ENCODE measurements at places on chromosomes 3 and 15. TPM values are rescaled to one million over a fixed set of nuclear protein-coding genes. Genes with fewer than 3 reads are reported as not detected.

Gene ACP3
- not detected for total RNA-seq

DNA sequence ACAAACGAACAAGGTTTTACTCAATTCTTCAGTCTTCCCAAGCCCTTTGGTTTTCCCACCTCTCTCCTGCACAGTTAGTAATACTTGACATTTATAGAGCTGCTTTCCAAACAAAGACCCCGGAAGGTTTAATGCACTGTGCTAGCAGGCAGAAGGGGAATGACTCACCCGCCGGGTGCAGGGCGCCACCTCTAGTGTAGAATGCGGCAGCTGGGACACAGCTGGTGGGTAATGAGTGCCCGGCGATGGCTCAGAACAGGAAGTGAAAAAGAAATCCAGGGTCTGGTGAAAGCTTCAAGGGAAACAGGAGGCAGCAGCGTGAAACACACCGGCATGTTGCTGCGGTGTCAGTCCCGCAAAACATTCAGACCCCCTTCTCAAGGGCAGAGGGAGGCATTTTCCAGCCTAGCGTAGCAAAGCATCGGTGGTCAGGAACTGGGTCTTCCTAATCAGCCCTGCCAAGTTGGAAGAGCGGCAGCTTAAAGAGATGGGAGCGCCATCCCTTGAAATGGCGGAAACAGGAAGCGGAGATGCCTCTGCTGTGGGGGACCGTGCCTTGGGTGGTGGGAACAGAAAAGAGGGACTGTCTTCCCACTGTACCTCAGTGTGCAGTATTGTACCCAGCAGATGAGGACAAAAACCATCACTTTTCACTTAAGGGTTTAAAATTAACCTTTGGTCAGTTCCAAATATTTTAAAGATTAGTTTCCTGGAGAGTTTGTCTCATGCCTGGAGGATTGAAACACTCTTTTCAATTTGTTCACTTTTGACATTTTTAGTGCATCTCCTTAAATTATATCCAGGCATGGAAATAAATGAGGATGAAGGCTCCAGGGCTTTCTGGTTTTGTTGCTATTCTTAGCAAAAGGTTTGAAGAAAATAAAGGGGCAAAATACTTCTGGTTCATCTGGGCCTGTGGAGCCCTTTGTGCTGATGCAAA, 160.7 kb upstream of the MCTP2 start:
- DNase-seq = no peak

Gene RAB6B
- 0.37 TPM for total RNA-seq

GRCh38 chr3:9746330-9746729, 3.4 kb upstream of the OGG1 start:
- DNase-seq = no peak

Gene OPA1
- 29.9 TPM for total RNA-seq

DNA sequence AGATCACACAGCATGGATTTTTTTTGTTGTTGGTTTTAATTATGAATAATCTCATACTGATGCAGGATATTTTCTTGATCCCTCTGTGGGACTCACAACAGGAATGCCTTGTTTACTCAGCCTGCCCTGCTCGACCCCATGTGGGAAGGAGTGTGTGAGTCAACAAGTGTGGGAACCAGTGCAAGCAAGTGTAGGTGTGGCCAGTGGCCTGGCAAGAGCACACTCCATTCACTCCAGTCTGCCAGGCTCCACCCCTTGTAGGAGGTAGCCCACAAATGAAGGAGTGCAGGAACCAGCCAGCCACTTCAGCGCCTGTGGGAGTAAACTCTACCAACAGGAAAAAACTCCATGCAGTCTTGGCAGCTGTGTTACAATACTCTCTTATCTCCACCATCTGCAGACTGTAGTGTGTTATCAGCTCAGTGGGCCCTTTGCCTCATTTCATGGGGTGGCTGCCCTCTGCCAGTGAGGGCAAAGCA, 393.6 kb downstream of the OTOL1 start:
- DNase-seq = no peak

- DNase-seq = no peak
These were observed 309.8 kb downstream of the OXSM start for GRCh38 chr3:26099692-26100091.

- DNase-seq = peak; percentile 58
These were observed 94.5 kb upstream of the ADAMTSL3 start for GRCh38 chr15:83559310-83559966.

GRCh38 chr3:28348265-28348628, 274 bp upstream of the ZCWPW2 start:
- DNase-seq = no peak

Gene STRIT1
- total RNA-seq = not detected

Gene ATP13A5
- not detected for total RNA-seq

Gene STRA6
- 0.12 TPM for total RNA-seq

DNA sequence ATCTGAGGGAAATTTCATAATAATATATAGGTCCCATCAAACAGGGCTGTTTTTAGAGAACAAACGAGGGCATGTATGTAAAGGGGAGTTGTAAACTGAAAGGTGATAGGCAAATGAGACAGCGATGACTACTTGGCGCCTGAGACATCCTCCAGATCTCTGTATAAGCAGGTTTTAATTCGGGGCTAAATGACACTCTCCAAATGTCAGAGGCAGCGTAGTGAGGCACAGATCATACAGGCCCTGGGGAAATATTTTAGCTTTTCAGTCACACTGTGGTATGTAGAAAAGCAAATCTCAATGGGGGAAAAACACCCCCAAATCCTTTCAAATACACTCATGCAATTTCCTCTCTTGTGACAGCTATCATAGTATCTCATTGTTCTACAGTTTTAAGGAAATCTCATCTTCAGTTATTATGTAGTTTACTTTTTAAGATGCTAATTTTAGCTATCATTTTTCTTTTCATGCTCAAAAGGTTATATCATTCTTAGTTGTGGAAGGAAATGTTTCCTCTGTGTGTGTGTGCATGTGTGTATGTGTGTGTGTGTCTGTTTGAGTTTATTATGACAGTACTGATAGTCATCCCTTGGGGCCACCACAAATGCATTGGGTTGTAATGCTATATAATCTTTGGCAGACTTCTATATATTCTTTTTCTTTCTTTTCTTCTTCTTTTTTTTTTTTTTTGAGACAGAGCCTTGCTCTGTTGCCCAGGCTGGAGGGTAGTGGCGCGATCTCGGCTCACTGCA, 1.1 kb downstream of the TPRG1 start:
- DNase-seq = no peak

Gene C3orf49
- total RNA-seq = not detected

DNA sequence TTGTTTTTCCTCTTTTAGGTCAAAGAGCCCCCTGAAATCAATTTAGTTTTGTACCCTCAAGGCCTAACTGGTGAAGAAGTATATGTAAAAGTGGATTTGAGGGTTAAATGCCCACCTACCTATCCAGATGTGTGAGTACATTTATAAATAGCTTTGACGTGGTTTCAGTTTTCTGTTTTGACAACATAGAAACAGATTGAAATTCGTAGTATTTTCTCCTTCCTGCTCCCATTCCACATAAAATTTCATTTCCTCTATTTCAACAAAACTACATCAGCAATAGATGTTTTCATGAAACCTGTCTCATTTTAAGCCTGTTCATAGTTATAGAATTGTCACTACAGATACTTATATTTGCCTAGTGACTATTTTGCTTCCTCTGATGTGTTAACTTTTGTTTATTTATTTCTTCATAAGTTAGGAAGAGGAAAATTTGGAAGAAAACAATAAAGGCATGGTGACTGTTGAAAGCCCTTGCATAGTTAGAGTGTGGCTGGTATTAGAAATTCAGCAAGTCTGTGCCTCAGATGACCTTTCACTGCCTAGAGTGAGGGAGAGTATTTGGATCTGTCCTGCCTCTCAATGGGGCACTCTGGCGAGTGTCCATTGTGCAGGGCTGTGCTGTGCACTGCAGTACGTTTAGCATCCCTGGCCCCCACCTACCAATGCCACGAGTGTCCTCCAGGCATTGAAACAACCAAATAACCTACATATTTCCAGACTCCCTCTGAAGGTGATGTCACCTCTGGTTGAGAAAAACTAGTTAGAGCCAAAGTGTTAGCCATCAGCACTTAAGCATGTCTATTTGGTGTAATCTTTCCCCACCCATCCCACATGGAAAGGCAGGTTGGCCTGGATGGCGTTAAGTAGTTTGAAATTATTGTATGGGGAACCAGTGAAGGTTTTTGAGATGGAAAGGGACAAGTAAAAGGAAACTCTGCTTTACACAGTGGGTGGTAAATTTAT, 5.9 kb downstream of the EIF2AK4 start:
- DNase-seq = no peak

- no peak for DNase-seq
These were observed 841 bp downstream of the SLC6A20 start for GRCh38 chr3:45795509-45795881.

- DNase-seq = no peak
These were observed 97.4 kb downstream of the IMPG2 start for GRCh38 chr3:101223016-101223415.

- DNase-seq = no peak
These were observed 37.6 kb downstream of the ERICH6 start for GRCh38 chr3:150666167-150666566.

Gene MLH1
- total RNA-seq = 18.6 TPM

- DNase-seq = no peak
These were observed 24.9 kb downstream of the ZMAT3 start for GRCh38 chr3:179046497-179047353.

GRCh38 chr3:181362378-181362777, 349.3 kb upstream of the SOX2 start:
- DNase-seq = no peak

- DNase-seq = no peak
These were observed 107.2 kb upstream of the HACD2 start for GRCh38 chr3:123692041-123692440.

Gene XXYLT1
- 2.4 TPM for total RNA-seq

Gene MGLL
- total RNA-seq = 119 TPM

- DNase-seq = no peak
These were observed 28.2 kb downstream of the CLDN1 start for GRCh38 chr3:190294030-190294429.

DNA sequence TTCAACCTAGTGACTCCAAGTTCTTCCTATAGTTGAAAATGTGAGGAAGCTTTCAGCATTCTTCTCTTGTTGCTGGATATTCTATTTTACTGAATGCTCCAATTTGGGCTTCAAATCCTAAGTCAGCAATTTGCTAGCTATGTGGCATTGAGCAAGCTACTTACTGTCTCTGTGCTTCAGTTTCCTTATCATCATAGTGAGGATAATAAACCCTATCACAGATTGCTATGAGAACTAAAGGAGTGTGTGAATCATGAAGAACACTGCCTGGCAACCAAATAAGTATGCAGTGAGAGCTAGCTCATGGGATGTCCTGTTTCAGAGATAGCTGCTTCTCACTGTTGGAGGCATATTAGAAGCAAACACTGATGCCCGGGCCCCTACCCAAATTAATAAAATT, 163.8 kb upstream of the CDIN1 start:
- DNase-seq = no peak

All from right lobe of liver (tissue), 6 donors.